ENCODE measurements at places on chromosomes 6 and 20.

GRCh38 chr20:36010076-36010475 lies 41.7 kb downstream of the CNBD2 start:
- no peak overlapping the region for H3K4me3 ChIP-seq
- no peaks in the 10 kb centered on the region for H3K4me1 ChIP-seq
- no peak overlapping the region for H3K27ac ChIP-seq
- no peak for DNase-seq
- H3K36me3 ChIP-seq, result no peaks in the 10 kb centered on the region

DNA sequence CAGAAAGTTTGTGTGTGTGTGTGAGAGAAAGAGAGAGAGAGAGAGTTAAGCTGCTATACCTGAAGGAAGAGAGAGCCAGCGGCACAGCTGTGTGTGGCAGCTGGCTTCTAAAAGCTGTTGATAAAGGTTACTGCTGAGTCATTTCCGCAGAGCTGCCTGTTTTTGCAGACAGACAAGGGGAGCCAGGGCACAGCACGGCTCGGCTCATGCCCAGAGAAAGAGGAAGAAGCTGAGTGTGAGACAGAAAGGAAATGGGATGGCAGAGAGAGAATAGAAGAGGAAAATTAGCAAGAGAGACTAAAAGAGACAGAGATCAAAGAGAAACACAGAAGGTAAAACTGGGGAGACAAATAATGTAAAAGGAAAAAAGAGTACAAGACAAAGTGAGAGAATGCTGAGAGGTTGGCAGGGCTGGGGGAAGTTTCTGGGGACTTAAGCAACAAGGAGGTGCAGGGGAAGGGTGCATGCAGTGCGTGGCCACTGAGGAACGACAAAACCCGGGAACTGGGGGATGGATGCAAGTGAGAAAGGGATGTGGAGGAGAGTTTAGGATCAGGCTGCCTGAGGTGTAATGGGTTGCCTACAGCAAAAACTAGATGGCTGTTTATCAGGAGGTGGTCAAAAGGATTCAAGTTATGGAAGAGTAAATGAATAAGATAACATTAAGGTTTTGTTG lies 22.7 kb downstream of the HLA-A start:
- no peaks in the 10 kb centered on the region for H3K36me3 ChIP-seq
- H3K4me1 ChIP-seq, result peaks cover 21% of the 10 kb centered on the region
- no peaks in the 10 kb centered on the region for H3K27me3 ChIP-seq
- peak; percentile 87 for DNase-seq
- peak overlapping the region; percentile 87 for H3K27ac ChIP-seq

GRCh38 chr20:32337937-32338661 lies 20.0 kb upstream of the ASXL1 start:
- DNase-seq, result no peak
- peaks cover 36% of the 10 kb centered on the region for H3K4me1 ChIP-seq
- no peaks in the 10 kb centered on the region for H3K27me3 ChIP-seq
- H3K27ac ChIP-seq, result no peak overlapping the region
- no peak overlapping the region for H3K4me3 ChIP-seq

- no peaks in the 10 kb centered on the region for H3K27me3 ChIP-seq
- peak; percentile 84 for DNase-seq
- no peak overlapping the region for H3K4me3 ChIP-seq
- no peak overlapping the region for H3K27ac ChIP-seq
Observed at GRCh38 chr20:5621305-5621704, 128.9 kb upstream of the SHLD1 start.

GRCh38 chr20:4053071-4053919 lies 37.9 kb upstream of the RNF24 start:
- no peaks in the 10 kb centered on the region for H3K36me3 ChIP-seq
- H3K4me1 ChIP-seq, result no peaks in the 10 kb centered on the region
- H3K4me3 ChIP-seq, result no peak overlapping the region
- no peaks in the 10 kb centered on the region for H3K27me3 ChIP-seq

- peaks cover 11% of the 10 kb centered on the region for H3K36me3 ChIP-seq
- no peaks in the 10 kb centered on the region for H3K27me3 ChIP-seq
- DNase-seq, result peak; percentile 74
- H3K27ac ChIP-seq, result no peak overlapping the region
- no peak overlapping the region for H3K4me3 ChIP-seq
Observed at GRCh38 chr20:33791959-33792597, 19.1 kb upstream of the CHMP4B start.

DNA sequence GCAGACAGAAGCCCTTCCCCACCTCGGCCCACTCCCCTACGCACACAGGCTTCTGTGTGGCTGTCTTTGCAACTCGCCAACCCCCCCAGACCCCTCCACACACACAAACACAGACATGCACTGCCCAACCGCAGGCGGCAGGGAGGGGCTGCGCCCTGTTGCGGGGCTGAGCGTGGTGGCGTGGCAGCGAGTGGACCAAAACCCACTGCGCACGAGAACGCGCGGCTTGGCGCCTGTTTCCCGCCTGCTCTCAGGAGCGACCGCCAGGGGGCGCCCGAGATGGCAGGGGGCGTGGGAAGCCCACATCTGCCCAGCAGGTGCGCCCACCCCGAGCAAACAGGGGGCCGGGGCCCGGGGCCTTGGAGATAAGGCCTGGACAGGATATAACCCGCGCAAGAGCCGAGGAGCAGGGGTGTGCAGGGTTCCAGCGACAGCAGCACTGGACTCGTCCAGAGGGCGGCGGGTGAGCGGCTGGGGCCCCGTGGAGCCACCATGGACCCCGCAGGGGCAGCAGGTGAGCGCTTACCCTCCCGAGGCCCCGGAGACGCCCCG lies at the start of gene RBPJL:
RBPJL (plus strand) TSS at position 410 of the 552 bp plus-strand sequence; CDS start at position 493, 83 bp downstream.
- no peak within 1 kb of the TSS for H3K4me3 ChIP-seq
- H3K36me3 ChIP-seq, result no peaks in the 10 kb centered on the region
- DNase-seq, result no peak
- H3K27me3 ChIP-seq, result peaks cover 76% of the 10 kb centered on the region
- peaks cover 19% of the 10 kb centered on the region for H3K4me1 ChIP-seq

GRCh38 chr20:16417001-16417400 lies 156.2 kb downstream of the KIF16B start:
- no peak overlapping the region for H3K27ac ChIP-seq
- H3K27me3 ChIP-seq, result no peaks in the 10 kb centered on the region
- H3K4me1 ChIP-seq, result no peaks in the 10 kb centered on the region
- H3K36me3 ChIP-seq, result peaks cover 14% of the 10 kb centered on the region
- H3K4me3 ChIP-seq, result no peak overlapping the region

DNA sequence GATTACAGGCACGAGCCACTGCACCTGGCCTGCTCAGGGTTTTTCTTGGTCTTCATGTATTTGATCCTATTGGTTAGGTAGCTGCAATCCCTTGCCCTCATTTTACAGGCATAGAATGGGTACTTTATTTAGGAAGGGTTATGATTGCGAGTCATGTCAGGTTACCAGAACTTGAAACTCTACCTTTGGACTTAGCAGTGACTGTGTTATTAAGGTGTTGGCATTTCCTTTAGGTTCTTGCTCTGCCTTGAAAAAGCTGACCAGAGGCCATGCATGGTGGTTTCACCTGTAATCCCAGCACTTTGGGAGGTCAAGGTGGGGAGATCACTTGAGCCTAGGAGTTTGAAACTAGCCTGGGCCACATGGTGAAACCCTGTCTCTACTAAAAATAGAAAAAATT lies 24.5 kb downstream of the JARID2 start:
- H3K36me3 ChIP-seq, result no peaks in the 10 kb centered on the region
- H3K27ac ChIP-seq, result no peak overlapping the region
- no peak overlapping the region for H3K4me3 ChIP-seq

- H3K4me3 ChIP-seq, result no peak overlapping the region
- peaks cover 9% of the 10 kb centered on the region for H3K4me1 ChIP-seq
- no peak overlapping the region for H3K27ac ChIP-seq
- no peaks in the 10 kb centered on the region for H3K27me3 ChIP-seq
Observed at GRCh38 chr20:24754691-24755090, 194.4 kb upstream of the CST7 start.

- no peaks in the 10 kb centered on the region for H3K4me1 ChIP-seq
- no peak for DNase-seq
- H3K36me3 ChIP-seq, result no peaks in the 10 kb centered on the region
- H3K4me3 ChIP-seq, result no peak overlapping the region
- H3K27ac ChIP-seq, result peak overlapping the region; percentile 43
Observed at GRCh38 chr6:46947497-46947896, 25.8 kb upstream of the ADGRF5 start.

GRCh38 chr20:57919049-57919448 lies 209.2 kb upstream of the PMEPA1 start:
- H3K4me3 ChIP-seq, result no peak overlapping the region
- H3K36me3 ChIP-seq, result no peaks in the 10 kb centered on the region
- H3K4me1 ChIP-seq, result no peaks in the 10 kb centered on the region
- no peak overlapping the region for H3K27ac ChIP-seq

GRCh38 chr6:155628306-155628705 lies 172.7 kb upstream of the NOX3 start:
- DNase-seq, result no peak
- H3K4me3 ChIP-seq, result no peak overlapping the region

GRCh38 chr20:10946124-10946880 lies 272.5 kb upstream of the JAG1 start:
- H3K4me3 ChIP-seq, result no peak overlapping the region
- H3K4me1 ChIP-seq, result peaks cover 7% of the 10 kb centered on the region
- no peaks in the 10 kb centered on the region for H3K27me3 ChIP-seq
- no peak overlapping the region for H3K27ac ChIP-seq
- no peak for DNase-seq

DNA sequence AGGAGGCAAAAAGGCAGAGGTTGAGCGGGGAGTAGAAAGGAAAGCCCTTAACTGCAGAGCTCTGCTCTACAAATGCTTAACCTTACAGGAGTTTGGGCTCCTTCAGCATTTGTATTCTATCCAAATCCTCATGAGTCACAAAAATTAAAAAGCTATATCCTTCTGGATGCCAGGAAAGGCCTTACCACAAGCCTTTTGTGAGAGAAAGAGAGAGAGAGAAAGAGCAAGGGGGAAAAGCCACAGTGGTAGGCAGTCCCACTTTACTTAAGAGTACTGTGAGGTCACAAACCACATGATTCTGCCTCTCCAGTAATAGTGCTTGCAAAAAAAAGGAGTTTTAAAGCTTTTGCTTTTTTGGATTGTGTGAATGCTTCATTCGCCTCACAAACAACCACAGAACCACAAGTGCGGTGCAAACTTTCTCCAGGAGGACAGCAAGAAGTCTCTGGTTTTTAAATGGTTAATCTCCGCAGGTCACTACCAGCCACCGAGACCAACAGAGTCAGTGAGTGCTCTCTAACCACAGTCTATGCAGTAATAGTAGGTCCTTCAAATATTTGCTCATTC lies at the start of gene RUNX2:
RUNX2 (plus strand) TSS at position 375 of the 567 bp plus-strand sequence. CDS start 397 bp downstream, outside the sequence.
- no peak for DNase-seq
- peaks cover 15% of the 10 kb centered on the region for H3K4me1 ChIP-seq
- H3K27me3 ChIP-seq, result no peaks in the 10 kb centered on the region
- H3K36me3 ChIP-seq, result no peaks in the 10 kb centered on the region
- H3K27ac ChIP-seq, result peak within 1 kb of the TSS; percentile 3
- H3K4me3 ChIP-seq, result no peak within 1 kb of the TSS

DNA sequence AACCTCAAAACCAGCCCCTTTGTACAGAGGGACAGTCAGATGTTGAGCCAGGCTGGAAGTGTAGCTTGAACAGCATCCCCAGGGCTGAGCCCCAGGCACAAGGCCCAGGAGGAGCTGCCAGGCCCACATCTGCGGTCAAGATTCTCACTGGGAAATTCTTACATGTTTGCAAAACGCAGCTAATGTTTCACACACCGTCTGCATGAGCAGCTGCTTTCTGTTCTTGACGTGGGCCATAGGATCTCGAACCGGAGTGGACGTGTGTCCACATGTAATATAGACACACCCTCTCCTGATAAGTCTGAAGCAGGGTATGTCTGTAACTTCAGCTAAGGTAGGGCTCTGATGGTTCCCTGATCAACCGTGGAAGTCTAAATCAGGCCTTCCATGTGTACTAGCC lies 41.3 kb upstream of the TRAF3IP2 start:
- no peaks in the 10 kb centered on the region for H3K27me3 ChIP-seq
- no peaks in the 10 kb centered on the region for H3K36me3 ChIP-seq
- H3K4me1 ChIP-seq, result peaks cover 10% of the 10 kb centered on the region
- H3K4me3 ChIP-seq, result no peak overlapping the region
- no peak for DNase-seq

DNA sequence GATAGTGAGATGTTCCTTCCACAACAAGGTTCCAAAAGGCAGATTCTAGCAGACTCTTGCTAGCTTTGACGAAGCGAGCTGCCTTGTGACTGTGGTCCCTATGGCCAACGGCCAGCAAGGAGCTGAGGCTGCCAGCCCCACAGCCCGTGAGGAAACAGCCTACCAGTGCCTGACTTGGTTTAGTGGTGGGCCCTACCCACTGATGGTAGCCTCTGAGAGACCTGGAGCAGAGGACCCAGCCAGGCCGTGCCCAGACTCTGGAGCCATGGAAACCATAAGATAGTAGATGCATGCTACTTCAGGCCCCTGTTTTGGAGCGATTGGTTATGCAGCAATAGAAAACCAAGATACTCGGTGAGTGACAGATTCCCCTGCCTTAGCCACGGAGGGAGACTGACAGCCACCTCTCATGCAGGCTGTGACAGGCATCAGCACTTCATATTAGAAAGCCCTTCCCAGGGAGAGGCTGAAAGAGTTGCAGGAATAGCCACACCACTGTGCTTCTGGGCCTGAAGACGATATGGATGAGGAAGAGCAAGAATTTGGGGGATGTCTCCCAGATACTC lies 19.2 kb downstream of the PSMG4 start:
- H3K36me3 ChIP-seq, result peaks cover 7% of the 10 kb centered on the region
- H3K27me3 ChIP-seq, result no peaks in the 10 kb centered on the region
- no peak overlapping the region for H3K4me3 ChIP-seq
- no peak overlapping the region for H3K27ac ChIP-seq
- H3K4me1 ChIP-seq, result no peaks in the 10 kb centered on the region

GRCh38 chr6:112701201-112701600 lies 354.1 kb downstream of the RFPL4B start:
- no peaks in the 10 kb centered on the region for H3K4me1 ChIP-seq
- no peak overlapping the region for H3K4me3 ChIP-seq
- no peak overlapping the region for H3K27ac ChIP-seq
- no peaks in the 10 kb centered on the region for H3K27me3 ChIP-seq
- no peaks in the 10 kb centered on the region for H3K36me3 ChIP-seq
- DNase-seq, result no peak

GRCh38 chr6:68473433-68474210 lies 161.5 kb upstream of the ADGRB3 start:
- H3K27ac ChIP-seq, result no peak overlapping the region
- no peaks in the 10 kb centered on the region for H3K36me3 ChIP-seq
- no peaks in the 10 kb centered on the region for H3K4me1 ChIP-seq
- no peak overlapping the region for H3K4me3 ChIP-seq
- H3K27me3 ChIP-seq, result no peaks in the 10 kb centered on the region

GRCh38 chr20:20454367-20454766 lies 86.5 kb downstream of the INSM1 start:
- H3K27ac ChIP-seq, result no peak overlapping the region
- H3K4me3 ChIP-seq, result no peak overlapping the region
